NCI-H524 treated with DMSO at 0.1 percent for 48 hours (cell line): ENCODE measurements at places on chromosomes 11 and 22.

GRCh38 chr11:12007769-12008737 lies at the start of gene DKK3:
Gene DKK3 (minus strand): TSS chr11:12008626. CDS start chr11:12008582, 44 bp downstream.
- DNase-seq, result no peak

DNA sequence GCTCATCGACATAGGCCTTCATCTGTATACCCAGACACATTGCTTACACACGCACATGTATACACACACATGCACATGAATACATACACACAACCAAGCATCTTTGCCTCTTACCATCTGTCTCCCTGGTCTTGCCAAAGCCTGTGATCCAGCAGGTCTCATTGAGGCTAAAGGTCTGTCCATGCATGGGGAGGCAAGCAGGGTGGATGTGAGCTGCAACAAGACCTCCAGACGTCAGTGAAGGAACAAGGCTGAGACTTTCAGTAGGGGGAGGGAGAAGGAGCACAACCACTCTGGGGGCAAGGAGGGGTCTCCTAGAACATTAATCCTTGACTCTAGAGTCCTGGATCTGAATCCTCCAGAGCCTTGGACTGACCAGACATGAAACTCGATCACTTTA lies 23.7 kb downstream of the TMPRSS13 start:
- no peak for DNase-seq

- DNase-seq, result no peak
Observed at GRCh38 chr11:110147962-110148709, 54.9 kb downstream of the ZC3H12C start.

DNA sequence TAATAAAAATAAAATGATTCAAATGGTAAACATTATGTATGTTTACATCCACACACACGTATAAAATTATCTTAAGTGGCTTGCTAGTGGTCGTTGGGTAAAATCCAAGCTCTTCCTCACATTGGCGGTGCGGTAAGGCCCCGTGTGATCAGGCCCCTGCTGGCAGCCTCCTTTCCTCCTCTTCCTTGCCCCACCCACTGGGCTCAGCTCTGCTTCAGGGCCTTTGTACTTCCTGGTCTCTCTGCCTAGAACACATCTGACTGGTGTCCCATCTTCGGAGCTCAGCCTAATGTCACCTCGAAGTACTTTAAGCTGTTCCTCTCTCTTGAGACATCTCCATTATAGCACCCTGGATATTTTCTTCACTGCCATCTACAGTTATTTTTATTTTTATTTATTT lies 52.8 kb downstream of the OSBP2 start:
- no peak for DNase-seq

DNA sequence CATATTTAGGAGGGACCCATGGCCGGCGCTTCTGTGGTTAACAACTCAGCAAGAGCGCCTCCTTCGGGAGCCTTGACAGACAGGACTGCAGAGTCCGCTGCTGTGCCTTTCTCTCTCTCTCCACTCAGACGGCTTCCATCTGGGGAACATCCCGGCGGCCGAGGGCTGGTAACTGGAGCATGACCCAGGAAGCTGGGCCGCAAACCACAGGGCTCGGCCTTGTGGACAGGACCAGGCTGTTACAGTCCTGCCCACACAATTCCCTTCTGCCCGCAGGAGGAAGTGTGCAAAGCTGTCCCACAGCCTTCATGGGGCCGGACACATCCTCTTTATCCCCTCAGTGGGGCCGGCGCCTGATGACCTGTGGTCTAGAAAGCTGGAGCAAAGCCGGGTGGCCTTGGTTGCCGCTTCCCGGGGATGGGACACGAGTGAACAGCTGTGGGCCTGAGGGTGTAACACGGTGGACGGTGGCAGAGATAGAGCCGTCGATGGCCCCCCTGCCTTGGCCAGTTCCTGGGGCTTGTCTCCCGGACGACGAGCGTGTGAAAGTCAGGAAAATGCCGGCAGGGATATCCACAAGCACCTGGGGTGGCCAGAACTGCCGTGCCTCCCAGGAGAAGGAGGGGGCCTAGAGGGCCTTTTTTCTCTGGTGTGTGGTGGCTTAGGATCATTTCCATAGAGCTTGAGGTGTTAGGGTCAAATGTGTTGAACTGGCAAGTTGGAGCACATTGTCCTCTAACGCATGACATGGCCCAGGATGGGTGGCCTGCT lies 50.1 kb downstream of the FBLN1 start:
- no peak for DNase-seq

- no peak for DNase-seq
Observed at GRCh38 chr22:47658182-47658581, 895.7 kb downstream of the TBC1D22A start.

GRCh38 chr22:33565580-33565995 lies 354.7 kb downstream of the LARGE1 start:
- DNase-seq, result no peak

- no peak for DNase-seq
Observed at GRCh38 chr22:38935023-38935422, 22.4 kb upstream of the APOBEC3A start.

- no peak for DNase-seq
Observed at GRCh38 chr11:119624629-119625028, 104.4 kb downstream of the NECTIN1 start.

GRCh38 chr22:22929381-22930221 lies 42.0 kb downstream of the IGLL5 start:
- no peak for DNase-seq

DNA sequence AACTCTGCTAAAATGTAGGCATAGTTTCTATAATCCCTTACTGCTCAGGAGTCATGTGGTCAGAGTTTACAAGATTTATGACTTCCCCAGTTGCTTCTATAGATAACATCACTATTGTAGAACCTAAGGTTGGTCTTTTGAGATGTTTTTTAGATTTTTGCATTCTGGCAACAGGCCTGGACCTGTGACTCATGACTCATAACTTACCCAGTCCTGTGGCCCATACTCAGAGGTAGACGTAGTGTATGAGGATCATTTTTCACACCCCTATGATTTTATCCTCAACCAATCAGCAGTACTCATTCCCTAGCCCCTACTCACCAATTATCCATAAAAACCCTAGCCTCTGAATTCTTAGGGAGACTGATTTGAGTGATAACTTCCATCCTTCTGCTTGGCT lies 384.4 kb upstream of the DDI1 start:
- no peak for DNase-seq

DNA sequence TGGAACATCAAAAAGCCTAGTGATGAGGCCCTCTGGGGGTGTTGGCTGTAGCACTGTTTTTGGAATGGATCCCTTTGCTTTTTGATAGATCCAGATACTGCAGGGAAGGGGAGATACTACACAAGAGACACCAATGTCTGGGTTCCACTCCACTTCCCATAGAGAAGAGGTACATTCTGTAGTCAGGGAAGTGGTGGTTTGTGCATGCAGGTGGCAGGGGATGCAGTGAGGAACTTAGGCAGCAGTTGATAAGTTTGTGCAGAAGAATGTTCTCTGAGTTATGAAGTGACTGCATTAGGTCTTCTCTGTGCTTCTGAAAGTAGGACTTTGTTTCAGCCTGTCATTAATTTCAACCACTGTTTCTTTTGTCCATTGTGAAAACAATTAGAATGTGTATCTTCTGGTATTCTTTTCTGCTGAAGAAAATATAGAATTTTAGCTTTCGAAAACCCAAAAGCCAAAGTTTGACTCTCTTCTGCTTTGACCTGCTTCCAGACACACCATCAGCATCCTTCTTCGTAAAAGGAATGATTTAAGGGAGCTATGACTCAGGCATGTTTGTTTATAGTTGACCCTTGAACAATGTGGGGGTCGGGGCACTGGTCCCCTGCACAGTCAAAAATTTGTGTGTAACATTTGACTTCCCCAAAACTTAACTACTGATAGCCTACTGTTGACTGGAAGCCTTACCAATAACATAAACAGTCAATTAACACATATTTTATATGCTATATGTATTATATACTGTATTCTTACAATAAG lies 25.6 kb downstream of the PANX1 start:
- DNase-seq, result no peak

DNA sequence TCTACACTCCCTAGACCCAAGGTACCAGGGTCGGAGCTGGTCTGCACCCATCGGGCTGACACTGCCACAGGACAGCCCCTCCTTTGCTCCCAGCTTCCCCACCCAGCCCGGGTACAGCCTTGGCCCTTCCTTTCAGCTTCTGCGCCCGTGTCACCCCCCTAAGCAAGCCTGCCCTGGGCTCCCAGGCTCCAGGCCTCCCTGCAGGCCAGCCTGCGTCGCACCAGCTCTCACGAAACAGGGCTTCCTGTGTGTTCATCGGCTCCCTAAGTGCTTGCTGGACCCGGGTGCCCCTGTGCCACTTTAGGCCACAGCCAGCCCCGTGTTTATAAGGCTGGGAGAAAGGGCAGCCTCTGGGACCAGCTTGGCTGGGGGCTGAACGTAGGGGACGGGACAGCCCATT lies 21.1 kb downstream of the FLRT1 start:
- DNase-seq, result no peak

GRCh38 chr11:77303328-77303727 lies 1.8 kb upstream of the GDPD4 start:
- no peak for DNase-seq

DNA sequence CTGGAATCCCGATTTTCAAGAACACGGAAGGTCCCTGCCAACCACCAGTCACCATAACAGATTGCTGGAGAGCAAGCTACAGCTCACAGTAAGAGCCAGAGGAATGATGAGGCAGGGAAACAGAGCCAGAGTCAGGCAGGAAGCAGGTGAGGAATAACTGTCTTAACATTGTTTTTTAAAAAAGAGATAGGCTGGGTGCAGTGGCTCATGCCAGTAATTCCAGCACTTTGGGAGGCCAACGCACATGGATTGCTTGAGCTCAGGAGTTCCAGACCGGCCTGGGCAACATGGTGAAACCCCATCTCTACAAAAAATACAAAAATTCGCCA lies 13.5 kb upstream of the CASTOR1 start:
- no peak for DNase-seq

DNA sequence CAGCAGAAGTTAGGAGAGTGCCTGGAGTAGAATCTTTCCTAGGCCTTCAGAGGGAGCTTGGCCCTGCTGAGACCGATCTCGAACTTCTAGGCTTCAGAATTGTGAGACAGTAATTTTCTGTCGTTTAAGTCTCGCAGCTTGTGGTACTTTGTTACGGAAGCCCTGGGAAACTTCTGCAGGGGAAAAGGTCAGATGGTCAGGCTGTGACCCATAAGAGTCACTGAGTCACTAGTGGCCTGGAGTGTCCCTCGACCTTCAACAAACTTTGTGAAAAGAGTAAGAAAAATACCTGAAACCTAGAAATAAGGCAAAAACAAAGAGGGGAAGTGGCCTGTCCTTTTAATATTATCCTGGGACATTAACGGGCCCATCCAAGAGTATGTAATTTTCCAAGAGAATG lies 34.6 kb downstream of the CSNK2A3 start:
- no peak for DNase-seq

DNA sequence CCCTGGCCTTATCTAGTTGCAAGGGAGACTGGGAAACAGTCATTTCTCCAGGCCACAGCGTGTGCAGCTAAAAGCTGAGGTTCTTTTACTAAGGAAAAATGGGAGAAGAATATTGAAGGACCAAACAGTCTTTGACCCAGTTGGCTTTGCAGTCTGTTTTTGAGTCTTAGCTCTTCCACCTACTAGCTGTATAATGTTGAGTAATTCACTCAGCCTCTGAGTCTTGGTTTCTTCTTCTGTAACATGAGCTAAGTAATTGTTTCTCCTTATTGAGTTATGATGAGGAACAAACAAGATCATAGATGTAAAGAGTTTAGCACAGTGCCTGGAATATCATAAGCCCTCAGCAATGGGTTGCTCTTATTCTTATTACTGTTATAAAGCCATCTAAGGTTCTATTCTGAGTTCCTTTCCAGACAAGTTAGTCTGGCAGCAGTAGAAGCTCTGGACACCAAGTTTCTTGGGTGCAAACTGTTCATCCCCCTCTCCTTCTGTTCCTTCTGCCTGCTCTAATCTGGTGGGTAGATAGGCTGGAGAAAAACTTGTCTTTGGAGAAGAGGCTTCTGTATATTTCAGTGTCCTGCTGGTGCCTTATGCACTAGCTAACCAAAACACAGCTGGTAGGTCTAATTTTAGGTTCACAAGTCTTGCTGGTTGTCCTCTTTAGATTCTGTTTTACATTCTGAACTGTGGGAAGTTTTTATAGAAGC lies 13.5 kb downstream of the TRIM44 start:
- DNase-seq, result no peak

DNA sequence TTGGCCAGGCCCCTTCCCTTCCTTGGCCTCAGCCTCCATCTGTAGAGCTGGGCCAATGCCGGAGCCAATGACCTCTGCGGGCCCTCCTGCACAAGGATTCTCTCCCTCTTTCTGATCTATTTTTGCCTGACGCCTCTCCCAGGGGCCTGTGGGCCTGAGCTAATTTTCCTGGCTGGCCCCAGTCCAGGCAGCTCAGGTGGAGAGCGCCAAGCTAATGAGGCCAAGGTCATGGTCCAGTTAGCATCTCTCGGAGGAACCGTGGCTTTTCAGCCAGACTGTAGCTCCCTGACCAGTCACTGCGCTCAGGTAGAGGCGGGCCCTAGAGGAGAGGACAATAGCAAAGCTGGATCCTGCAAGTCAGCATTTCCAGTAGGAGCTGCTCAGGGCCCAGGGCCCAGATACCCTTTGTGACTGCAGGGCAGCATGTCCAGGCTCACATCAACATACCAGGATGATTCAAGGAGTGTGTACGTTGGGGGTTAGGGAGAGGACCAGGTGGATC lies 43.5 kb downstream of the APOL3 start:
- DNase-seq, result no peak

GRCh38 chr11:35182317-35182939 lies 43.5 kb downstream of the CD44 start:
- no peak for DNase-seq

DNA sequence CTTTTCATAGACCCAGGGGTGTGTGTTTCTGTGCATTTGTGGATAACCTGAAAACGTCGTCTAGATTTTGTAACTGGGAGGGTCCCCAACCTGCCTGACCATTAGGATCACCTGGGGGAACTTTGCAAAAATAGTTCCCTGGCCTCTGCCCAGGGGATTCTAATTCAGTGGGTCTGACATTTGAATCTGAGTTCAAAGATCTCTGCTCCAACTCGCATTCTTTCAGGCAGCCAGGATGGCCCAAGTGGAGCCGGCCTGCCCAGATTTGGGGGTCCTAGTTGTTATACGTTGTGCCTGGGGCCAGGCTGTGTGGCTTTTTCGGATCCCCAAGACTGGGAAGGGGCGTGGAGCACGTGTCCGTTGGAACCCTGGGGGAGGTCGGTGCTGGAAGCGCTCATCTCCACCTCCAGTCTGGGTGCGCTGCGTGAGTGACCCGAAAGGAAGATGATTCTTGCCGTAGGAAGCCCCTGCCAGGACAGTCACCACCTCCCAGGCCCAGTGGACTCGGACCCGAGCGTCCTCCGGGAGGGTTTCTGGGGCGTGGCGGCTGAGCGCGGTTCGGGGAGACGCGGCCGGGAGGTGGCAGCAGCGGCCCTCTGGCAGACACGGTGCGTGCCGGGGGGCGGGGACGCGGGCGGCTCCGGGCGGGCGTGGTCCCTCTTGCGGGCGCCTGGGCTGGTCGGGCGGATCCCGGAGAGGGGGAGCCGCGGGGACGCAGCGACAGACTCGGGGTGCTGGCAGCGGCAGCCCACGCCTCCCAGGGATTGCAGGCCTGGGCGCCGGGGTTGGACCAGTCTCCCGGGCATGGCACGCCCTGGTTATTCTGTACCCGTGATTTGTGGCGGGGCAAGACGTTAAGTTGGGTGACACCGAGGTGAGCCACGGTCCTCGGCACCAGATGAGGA lies 29.2 kb upstream of the PLET1 start:
- DNase-seq, result no peak

GRCh38 chr22:45692549-45692948 lies 20.9 kb downstream of the ATXN10 start:
- DNase-seq, result no peak

GRCh38 chr11:124207102-124207792 lies 24.1 kb downstream of the OR10D3 start:
- no peak for DNase-seq
